ENCODE measurements at places on chromosomes 3 and 15.

DNA sequence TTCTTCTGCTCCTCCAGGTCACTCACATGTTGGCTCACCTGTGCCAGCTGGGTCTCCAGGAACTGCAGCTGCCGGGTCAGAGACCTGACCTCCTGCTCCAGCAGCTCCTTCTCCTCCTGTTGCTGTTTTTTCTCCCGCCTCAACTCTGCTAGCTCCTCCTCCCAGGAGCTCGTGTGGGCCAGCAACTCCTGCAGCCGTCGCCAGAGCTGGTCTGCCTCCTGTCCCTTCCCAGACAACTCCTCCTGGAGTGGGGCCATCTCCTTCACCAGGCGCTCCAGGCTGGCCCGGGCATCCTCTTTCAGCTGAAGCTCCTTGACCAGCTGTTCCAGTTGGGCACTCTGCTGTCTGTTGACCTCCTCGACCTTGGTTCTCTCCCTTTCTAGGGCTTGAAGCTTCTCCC lies 24.5 kb downstream of the CXCR6 start:
- no peak for DNase-seq

GRCh38 chr3:186514296-186515002 lies 29.7 kb downstream of the CRYGS start:
- no peak for DNase-seq

GRCh38 chr3:131989318-131989717 lies 45.5 kb downstream of the CPNE4 start:
- no peak for DNase-seq

DNA sequence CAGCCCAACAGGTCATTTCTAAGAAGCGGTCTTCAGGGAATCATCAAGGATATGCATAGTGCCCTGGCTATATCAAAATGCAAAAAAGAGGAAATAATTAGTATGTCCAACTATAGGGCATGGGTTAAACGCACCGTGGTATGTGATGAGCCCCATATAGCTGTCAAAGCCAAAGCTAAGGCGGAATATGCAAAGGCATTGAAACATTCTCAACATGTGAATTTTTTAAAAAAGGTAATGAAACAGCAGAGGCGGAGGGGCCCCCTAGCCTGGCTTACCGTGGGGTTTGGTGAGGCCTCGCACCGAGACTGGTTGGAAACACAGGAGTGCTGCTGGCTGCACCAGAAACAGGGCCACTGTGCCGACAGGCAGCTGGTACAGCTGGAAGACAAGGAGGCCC lies 23.2 kb downstream of the PLXND1 start:
- no peak for DNase-seq

- DNase-seq, result peak; percentile 13
These were observed 93.2 kb upstream of the RNF7 start for GRCh38 chr3:141644931-141645330.

DNA sequence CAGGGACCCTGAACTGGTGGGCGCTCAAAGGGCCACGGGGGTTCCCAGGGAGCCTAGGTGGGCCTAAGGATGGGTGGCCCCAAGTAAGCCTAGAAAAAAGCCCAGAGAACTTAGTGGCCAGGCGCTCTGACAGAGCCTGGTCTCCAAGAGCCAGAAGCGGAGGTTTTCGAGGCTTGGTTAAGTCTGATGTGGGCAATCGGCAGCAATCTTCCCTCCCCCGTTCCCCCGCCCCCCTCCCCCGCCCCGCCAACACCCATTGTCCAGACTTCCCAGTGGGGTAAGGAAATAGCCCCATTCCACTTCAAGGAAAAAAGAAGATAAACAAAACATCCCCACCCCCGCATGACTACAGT lies 6.7 kb downstream of the EOMES start:
- DNase-seq, result no peak

- no peak for DNase-seq
These were observed 71.0 kb upstream of the ZBED2 start for GRCh38 chr3:111666041-111666735.

GRCh38 chr3:113896930-113897329 lies 50.9 kb upstream of the ZDHHC23 start:
- no peak for DNase-seq

DNA sequence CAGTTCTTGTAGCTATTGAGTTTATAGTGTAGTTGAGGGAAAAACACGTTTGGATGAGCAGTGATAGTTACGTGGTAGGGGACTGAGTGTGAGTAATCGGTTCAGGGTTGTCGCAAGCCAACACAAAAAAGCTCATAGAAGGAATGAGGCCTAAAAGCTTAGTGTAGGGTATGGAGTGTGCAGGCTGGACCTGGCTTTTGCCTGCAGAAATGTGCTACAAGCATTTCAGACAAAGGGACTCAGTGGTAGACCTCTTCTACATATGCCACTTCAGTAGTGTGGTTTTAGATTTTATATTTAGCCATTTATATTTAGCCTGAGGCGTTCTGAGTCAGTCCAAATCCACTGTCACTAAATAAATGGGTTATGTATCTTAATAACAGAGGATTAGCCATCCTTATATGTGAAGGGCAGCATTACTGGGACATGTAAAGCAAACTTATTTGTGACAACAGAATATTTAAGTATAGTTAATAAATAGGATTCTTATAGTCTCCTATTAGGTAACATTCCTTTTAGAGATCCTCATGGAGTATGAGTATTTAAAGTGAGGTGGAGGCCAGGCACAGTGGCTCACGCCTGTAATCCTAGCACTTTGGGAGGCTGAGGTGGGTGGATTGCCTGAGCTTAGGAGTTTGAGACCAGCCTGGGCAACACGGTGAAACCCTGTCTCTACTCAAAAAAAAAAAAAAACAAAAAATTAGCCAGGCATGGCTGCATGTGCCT lies 21.8 kb downstream of the ATP2C1 start:
- no peak for DNase-seq

GRCh38 chr15:78751602-78751979 lies 59.7 kb downstream of the ADAMTS7 start:
- no peak for DNase-seq

GRCh38 chr3:153706706-153707105 lies 414.5 kb upstream of the ARHGEF26 start:
- DNase-seq, result no peak

GRCh38 chr15:47691882-47692281 lies 25.4 kb upstream of the SEMA6D start:
- no peak for DNase-seq

DNA sequence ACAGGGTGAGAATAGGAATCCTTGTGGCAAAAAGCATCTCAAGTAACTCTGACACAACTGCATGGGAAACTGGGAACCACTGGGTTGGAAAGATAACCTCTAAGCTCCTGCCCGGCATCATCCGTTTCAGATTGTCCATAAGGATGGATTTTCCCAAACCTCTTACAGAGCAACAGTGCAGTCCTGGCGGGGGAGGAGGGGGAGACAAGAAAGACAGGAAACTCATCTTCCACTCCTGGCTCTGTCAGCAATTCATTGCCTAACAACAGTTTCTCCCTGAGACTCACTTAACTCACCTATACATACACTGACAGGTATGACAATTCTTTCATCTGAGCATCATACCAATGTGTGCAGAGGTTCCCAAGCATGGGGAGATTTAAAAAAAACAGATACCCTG lies 279.0 kb downstream of the RPLP1 start:
- DNase-seq, result no peak

- no peak for DNase-seq
These were observed 67.9 kb upstream of the AKAP13 start for GRCh38 chr15:85312486-85312885.

DNA sequence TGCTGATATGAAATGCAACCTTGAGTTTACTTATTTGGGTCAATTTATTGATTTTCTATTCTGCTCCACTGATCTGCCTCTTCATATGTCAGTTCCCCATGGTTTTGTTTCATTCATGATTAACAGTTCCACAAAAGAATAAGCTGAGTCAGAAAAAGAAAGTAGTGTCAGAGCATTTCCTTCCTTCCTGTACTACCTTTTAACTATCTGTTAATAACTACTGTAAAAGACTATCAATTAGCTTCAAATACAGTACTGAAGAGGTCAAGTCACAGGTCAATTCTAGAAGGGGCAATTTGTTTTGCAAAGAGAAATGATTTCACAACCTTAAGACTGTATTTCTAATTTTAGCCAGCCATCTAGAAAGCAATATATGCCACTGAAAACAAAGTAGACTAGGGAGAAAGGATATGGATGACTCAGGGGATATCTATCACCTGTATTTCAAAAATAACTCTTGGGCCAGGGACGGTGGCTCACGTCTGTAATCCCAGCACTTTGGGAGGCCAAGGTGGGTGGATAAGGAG lies 129.5 kb downstream of the TFDP2 start:
- DNase-seq, result no peak

GRCh38 chr3:128369121-128369703 lies 97.5 kb downstream of the DNAJB8 start:
- DNase-seq, result no peak

DNA sequence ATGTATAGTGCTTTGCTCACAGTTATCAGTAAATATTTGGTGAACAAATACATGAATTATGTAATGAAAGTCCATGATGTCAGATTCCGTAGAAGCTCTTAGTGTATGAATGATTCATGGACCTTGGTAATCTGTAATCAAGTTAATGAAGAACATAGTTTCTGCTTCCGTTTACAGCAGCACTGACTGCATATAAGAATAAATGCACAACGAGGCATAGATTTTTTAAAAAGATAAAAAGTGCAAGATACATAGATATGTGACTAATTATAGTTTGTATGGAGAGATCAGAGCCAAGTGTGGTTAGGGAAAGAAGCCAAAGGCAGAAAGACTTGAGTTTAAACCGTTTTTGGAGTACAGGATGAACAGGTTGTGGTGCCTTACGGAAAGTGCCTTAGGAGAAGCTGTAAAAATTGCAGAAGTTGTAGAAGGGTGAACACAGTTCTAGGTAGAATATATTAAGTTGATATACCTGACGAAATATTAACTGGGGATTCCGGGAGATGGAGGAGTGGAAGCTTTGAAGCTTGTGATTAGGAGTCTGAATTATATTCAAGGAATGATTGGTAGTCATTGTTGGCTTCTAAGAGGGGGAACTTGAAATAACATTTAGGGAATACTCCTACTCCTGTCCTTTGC lies 293.1 kb downstream of the NLGN1 start:
- no peak for DNase-seq

DNA sequence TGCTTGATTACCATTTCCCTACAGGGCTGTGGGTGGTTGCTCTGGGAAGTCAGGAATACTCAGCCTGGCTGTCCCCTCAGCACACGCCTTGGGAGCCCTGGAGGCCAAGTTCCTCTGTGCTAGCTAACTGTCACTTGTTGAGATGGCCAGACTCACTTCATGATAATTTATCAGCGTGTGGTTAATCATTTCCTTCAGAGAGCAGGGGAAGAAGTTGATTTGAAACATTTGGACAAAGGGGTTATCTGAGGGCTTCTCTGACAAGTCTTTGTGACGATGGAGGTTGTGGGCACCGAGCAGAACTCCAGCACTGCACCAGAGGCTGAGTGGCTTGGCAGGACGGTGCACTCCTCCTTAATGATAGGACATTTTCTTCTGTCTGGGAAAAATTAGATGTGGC lies 61.9 kb downstream of the WHAMM start:
- DNase-seq, result no peak

DNA sequence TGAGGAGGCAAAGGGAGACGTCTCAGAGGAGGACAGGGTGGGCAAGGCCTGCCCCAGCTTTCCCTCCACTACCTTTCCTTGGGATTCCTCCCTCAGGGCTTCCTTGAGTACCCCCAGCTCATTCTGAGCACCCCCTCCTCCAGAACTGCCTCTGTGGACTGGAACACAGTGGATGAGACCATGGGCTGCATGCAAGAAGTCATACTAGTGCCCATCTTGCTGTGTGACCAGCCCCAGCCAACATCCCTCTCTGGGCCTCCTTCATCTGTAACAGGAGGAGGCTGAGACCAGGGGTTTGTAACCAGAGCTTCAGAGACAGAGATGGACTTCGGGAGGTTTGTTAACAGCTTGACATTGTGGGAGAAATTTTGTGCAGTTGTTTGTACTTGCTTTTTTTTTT lies 25.6 kb downstream of the FEM1B start:
- DNase-seq, result no peak

DNA sequence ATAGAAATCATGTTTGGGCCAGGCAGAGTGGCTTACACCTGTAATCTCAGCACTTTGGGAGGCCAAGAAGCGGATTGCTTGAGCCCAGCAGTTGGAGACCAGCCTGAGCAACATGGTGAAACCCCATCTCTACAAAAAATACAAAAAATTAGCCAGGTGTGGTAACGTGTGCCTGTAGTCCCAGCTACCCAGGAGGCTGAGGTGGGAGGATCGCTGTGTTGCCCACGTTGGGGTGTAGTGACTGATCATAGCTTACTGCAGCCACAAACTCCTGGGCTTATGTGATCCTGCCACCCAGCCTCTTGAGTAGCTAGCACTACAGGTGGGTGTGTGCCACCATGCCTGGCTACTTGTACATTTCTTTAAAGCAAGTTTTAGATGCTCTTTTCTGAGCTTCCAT lies 114.3 kb downstream of the WDR76 start:
- DNase-seq, result no peak

GRCh38 chr3:78178740-78179363 lies 1139.0 kb downstream of the ROBO2 start:
- no peak for DNase-seq

GRCh38 chr15:88083811-88084760 lies 172.5 kb downstream of the NTRK3 start:
- no peak for DNase-seq

DNA sequence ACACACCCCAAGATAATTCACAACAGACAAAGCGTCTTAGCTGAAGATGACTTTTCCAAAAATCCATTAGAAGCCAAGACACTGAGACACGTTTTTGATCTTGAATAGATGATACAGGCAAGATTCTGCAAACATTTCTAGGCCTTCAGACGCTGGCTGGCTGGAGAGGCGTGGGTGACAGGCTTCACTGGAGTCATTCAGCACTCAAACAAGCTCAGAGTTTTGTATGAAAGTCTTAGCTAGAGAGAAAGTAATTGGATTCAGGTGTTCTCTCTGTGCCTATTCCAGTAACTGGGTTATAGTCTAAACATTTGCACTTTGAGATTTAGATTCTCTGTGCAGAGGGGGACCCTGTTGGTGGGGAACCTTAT lies 147.7 kb upstream of the BHLHE40 start:
- DNase-seq, result no peak

DNA sequence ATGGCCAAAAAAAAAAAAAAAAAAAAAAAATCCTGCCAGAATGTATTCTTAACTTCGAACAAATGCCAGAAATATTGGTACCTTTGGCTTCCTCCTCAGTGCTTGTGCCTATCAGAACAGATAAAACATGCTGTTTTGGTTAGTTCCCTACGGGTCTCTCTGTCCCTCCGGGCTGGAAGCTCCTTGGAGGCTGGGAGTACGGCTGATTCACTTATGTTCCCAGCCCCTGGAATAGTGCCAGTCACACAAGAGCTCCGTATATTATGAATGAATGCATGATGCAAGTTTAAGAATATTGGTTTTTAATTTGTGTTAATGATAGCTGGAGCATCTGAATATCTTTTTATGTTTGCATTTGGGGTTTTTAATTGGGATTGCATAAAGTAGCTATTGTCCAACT lies 44.0 kb downstream of the NR2F2 start:
- DNase-seq, result no peak

All from NCI-H1048 (cell line).